ENCODE measurements at places on chromosomes 7 and 10.

DNA sequence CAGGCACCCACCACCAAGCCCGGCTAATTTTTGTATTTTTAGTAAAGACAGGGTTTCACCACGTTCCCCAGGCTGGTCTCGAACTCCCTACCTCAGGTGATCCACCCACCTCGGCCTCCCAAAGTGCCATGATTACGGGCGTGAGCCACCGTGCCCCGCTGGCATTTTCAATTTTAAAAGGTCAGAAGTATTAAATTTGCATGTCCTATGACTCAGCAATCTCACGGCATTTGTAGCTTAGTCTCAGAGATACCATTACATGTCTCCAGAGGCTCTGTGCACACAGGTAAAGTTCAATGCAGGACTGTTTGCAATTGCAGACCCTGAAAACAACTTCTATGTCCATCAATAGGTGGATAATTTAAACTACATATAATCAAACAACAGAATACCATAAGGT is 99.2 kb downstream of the DLG5 start:
- no peak for DNase-seq

- peak; percentile 73 for DNase-seq
Observed at GRCh38 chr7:127392566-127393367, at the start of gene ZNF800. Gene ZNF800 (minus strand): TSS chr7:127392708. CDS start chr7:127391557, 1,151 bp downstream.

DNA sequence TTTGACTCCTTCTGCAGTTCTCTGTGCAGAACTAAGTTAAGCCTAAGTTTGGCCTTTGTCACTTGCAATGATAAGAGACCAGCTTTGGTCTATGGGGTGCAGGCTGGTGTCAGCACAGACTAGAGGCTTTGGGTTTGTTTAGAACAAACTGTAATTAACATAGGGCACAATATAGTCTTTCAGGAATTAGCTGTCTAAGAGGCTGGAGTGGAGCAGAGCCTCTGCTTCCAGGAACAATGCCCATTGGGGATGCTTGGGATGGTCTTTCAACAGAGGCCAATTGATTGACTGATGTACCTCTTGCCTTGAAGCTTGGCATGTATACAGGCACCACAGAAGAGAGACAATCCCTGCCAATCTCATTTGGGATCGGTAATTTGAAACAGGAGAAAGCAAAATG is 4.7 kb downstream of the SUFU start:
- no peak for DNase-seq

DNA sequence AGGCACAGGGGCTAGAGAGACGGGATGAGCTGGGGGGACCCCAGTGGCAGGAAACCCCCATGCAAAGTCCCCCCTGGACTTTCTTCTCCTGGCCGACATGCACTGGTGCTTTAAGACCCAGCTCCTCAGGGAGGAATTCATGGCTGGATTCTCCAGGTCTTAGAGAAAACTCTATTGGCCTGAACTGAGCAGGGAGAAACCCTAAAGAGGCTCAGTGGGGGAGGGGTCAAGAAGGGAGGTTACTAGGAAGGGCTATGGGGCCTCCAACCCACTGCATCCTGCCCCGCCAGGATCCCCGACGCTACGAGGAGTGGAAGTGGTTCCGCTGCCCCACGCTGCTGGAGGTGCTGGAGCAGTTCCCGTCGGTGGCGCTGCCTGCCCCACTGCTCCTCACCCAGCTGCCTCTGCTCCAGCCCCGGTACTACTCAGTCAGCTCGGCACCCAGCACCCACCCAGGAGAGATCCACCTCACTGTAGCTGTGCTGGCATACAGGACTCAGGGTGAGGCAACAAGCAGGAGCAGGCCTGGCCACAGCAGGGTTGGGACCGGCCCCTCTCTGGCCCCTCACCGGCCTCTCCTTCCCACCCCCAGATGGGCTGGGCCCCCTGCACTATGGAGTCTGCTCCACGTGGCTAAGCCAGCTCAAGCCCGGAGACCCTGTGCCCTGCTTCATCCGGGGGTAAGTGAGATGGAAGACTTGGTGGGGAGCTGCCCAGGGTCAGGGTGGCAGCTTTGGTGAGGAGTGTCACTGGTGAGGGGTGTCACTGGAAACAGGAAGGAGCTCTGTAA is 13.8 kb downstream of the ATG9B start:
- DNase-seq = no peak

- DNase-seq = no peak
Observed at GRCh38 chr7:17985473-17986239, 42.0 kb downstream of the PRPS1L1 start.

- no peak for DNase-seq
Observed at GRCh38 chr10:7550013-7550412, 116.8 kb downstream of the ITIH5 start.

DNA sequence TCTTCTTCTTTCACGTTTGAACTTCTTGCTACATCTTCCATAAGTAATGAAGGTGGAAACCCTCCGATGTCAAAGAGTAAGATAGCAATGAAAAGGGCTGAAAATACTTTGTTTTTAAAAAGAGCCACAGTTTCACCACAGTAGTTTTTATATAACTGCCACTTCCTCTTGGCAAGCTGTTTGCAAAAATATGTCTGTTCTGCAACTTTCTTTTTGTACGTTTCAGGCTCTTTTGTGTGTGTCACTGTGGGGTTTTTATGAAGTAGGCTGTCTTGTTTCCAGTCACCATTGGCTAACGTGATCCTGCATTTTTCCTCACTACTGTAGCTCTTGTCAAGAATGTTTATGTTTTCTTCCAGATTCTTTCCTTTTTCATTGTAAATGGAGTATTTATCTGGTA is 55.6 kb downstream of the SLC16A9 start:
- DNase-seq = no peak

GRCh38 chr7:96903906-96904305 is 101.4 kb upstream of the DLX6 start:
- no peak for DNase-seq

DNA sequence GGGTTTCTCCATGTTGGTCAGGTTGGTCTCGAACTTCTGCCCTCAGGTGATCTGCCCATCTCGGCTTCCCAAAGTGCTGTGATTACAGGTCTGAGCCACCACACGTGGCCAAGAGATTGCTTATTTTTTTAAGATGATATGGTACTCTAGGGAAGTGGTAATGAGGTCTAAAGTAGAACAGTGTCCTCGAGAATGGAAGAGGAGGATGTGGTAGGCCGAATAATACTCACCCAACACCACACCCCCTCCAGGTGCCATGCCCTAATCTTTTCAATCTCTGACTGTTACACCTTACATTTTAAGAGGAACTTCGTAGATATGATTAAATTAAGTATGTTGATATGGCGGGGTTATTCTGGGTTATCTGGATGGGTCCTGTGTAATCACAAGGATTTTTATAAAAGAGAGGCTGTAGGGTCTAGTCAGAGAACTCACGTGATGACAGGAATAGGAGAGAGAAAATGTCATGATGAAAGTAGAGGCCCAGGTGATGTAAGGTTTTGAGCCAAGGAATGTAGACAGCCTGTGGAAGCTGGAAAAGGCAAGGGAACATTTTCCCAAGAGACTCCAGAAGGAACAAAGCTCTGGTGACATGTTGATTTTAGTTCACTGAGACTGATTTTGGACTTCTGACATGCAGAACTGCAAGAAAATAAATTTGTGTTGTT is 29.5 kb downstream of the CDK13 start:
- no peak for DNase-seq

DNA sequence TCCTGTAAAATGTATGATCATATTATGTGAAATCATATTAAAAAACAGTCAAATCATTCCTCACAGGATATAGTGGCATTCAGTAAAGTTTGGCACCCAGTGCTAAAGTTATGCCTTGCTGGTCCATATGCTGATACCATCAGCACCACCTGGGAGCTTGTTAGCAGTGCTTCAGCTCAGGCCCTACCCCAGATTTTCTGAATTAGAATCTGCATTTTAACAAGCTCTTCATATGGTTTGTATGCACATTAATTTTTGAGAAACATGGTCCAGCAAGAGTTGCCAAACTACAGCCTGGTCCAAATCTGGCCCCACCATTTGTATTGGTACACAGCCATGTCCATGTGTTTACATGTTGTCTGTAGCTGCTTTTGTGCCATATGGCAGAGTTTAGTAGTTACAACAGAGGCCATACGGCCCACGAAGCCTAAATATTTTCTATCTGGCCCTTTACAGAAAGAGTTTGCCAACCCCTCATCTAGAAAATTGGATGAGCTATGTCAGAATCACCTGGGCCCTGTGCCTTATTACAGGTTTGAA is 30.1 kb downstream of the RAB18 start:
- DNase-seq = no peak

DNA sequence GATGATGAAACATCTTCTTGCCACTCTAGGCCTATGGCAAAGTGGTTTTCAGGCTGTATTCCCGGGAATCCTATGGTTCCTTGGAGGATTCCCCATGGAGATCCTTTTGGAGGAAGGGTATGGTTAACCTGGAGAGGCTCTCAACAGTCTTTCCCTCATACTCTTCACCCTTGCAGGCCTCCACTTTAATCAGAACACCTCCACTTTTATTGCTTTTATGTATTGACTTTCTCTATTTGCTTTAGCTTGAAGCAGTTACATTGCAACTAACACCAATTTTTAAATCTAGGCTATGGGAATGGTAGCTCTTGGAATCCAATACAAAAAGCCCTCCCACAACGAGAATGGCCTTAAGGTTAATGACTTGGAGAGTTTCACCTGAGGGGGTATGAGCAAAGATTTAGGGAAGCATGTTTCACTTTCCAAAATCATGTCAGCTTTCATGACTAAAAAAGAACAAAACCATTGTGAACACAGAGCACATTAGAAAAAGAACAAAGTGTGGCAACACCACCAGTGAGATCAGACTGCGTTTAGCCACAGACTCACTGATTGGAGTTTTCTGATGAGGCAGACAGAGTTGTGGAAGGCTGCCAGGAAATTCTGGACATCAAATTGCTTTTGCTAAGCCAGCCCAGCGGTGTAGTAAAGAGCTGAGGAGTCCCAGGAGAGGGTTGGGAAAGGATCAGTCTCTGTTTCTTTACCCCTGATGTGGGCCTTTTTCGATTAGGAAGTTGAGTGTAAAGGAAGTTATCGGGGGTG is 130.4 kb upstream of the BMPER start:
- no peak for DNase-seq

DNA sequence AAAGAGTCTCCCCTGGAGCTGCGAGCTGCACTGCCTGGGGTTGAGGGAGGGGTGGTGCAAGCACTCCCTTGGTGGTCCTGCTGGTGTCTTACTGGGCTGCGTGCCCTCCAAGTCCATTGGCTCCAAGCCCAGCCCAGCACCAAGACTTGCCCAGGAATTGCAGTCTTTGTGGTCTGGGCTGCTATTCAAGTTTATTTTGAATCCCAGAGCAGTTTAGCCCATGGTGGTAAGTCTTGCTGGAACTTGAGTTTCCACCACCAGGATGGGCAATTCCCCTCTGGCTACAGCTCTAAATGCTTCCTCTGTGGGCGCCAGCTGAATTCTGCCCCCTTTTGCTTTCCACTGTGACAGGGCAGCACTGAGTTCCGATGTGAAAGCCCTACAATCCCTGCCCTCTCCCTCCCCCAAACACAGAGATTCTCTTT is 25.1 kb downstream of the GALNT11 start:
- no peak for DNase-seq

DNA sequence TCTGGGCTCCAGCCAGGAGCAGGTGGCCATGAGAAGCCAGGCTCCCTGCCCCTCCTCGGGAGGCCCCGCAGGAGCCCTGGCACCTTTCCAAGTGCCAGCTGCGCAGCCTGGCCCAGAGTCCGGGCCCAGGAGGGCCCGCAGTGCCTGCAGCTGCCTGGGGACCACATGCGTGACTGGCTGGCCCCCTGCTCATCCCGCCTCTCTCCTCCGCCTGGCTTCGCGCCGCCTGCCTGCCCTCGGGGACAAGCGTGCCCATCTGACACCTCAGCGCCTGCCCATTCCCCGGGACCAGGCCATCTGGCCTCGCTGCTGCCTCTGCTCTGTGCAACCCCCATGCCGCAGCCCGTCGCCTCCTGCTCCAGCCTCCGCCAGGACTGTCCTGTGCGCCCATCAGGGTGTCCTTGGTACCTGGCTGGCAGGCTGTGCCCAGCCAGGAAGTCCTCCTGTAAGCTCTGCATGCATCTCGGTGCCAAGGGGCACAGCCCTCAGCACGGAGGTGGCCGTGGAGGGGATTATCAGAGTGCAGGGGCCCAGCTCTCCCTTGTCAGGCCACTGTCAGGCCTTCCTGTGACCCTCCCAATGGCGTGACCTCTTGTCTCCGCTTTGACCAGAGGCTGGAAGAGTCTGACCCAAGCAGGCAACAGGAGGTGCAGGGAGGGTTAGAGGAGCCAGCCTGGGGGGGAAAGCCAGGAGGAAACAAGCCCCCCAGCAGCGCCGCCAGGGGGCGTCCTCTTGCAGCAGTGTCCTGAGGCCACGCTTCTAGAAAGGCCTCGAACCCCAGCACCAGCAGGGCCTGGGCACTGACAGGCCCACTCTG is 50.5 kb downstream of the TMEM209 start:
- peak; percentile 76 for DNase-seq

- no peak for DNase-seq
Observed at GRCh38 chr10:82071231-82071630, 196.2 kb downstream of the NRG3 start.

DNA sequence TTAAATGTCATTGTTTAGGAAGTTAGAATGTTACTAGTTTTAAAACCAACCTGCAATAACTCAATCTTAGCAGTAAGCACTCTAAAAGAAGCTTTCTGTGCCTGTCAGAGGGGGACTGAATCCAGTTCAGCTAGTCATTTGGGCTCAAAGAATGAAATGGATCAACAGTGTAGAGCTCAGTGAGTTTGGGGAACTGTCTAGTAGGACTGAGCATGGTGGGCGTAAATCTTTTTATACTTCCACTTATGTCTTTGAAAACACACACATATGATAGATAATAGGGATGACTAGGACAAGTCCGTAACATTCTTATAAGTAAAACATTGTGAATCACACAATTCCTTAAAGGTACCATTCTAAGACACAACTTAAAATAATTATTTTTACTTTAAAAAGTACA is 11.5 kb downstream of the GSAP start:
- no peak for DNase-seq

- DNase-seq = no peak
Observed at GRCh38 chr7:35707422-35707821, 12.5 kb upstream of the HERPUD2 start.

DNA sequence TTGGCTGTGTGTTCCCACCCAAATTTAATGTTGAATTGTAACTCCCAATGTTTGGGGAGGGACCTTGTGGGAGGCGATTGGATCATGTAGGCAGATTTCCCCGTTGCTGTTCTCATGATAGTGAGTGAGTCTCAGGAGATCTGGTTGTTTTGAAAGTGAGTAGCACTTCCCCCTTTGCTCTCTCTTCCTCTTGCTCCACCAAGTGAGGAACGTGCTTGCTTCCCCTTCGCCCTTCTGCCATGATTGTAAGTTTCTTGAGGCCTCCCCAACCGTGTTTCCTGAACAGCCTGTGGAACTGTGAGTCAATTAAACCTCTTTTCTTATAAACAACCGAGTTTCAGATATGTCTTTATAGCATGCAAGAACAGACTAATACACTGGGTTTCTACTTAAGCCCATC is 176.3 kb downstream of the CDK14 start:
- no peak for DNase-seq

GRCh38 chr7:127935847-127936376 is 95.3 kb downstream of the LRRC4 start:
- DNase-seq = no peak
